ENCODE measurements at places on chromosomes 1 and 21.
A peak's percentile ranks its signal among the peaks of the same experiment; 100 is the strongest.

DNA sequence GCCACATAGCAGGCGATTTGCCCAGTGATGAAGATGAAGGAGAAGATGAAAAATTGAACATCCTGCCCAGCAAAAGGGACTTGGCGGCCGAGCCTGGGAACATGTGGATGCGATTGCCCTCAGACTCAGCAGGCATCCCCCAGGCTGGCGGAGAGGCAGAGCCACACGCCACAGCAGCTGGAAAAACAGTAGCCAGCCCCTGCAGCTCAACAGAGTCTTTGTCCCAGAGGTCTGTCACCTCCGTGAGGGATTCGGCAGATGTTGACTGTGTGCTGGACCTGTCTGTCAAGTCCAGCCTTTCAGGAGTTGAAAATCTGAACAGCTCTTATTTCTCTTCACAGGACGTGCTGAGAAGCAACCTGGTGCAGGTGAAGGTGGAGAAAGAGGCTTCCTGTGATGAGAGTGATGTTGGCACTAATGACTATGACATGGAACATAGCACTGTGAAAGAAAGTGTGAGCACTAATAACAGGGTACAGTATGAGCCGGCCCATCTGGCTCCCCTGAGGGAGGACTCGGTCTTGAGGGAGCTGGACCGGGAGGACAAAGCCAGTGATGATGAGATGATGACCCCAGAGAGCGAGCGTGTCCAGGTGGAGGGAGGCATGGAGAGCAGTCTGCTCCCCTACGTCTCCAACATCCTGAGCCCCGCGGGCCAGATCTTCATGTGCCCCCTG lies 3.3 kb downstream of the ZBTB18 start:
- peak; percentile 36 for DNase-seq

- DNase-seq = no peak
Observed at GRCh38 chr1:89669441-89669840, 36.5 kb downstream of the LRRC8C start.

DNA sequence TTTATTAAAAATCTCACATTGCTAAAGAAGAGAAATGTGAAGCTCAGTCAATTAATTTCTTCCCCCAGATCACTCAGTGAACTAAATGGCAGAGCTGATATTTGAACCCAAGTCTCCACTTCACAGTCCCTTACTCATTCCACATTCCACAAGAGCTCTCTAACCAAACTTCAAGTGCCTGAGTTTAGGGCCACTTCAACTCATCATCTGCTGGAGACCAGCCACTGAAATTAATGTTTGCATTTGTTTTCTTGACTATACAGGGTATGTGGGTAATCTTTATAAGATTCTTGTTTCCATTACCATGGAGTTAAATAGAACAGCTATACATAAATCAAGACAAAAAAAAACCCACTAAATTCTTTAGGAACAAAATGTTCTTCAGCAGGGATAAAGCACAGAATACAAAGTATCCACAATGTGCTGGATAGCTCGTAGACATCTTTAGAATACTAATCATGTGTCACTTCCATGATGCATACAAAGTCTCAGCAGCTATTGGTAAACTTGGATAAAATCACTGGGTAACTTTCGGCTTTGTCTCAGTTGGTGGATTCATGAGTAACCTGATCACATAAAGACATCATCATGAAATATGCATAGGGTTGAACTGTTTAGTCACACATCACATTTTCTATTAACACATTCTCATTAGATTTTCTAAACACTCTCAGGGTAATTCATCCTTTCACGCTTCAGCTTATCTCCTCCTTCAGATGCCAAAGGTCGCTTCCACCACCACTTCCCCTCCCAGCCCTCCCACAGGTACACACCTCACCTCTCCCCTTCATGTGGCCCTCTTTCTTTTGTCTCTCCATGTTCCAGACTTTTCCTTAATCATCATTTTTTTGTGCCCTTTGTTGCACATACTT lies 89.8 kb downstream of the LRRC53 start:
- peak; percentile 50 for DNase-seq

- peak; percentile 18 for DNase-seq
Observed at GRCh38 chr1:96329121-96329520, 392.5 kb upstream of the PTBP2 start.

DNA sequence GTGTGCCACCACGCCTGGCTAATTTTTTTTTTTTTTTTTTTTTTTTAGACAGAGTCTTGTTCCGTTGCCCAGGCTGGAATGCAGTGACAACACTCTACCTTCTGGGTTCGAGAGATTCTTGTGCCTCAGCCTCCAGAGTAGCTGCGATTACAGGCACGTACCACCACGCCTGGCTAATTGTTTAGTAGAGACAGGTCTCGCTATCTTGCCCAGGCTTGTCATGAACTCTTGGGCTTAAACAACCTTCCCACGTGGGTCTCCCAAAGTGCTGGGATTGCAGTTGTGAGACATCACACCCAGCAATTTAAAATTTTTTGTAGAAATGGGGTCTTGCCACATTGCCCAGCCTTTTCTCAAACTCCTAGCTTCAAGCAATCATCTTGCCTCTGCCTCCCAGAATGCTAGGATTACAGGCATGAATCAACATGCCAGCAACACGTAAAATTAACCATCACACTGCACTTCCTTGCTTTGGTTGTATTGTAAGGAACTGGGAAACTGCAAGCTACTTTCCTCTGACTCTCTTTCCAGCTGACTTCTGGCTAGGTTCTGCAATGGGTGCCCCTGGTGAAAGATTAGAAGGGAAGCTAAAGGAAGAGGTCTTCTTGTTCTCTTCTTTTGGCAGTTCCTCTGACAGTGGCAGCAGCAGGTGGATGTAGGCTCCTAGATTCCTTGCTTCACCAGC lies 13.9 kb upstream of the IL6R start:
- no peak for DNase-seq

GRCh38 chr1:32859915-32860314 lies 10.8 kb downstream of the FNDC5 start:
- no peak for DNase-seq

- no peak for DNase-seq
Observed at GRCh38 chr1:159959451-159959850, 5.4 kb upstream of the SLAMF9 start.

- peak; percentile 49 for DNase-seq
Observed at GRCh38 chr1:150257624-150258585, at the start of gene CA14. CA14 (plus strand) TSS chr1:150257774; CDS start chr1:150258129, 355 bp downstream.

- DNase-seq = peak; percentile 22
Observed at GRCh38 chr1:39205781-39206464, 1.4 kb downstream of the MACF1 start.
